ENCODE measurements at places on chromosomes 12 and 14.

GRCh38 chr14:99554184-99554583 is 49.8 kb downstream of the CCDC85C start:
- DNase-seq: no peak

- peak; percentile 7 for DNase-seq
Measured at GRCh38 chr14:78181270-78181669, 11.1 kb downstream of the NRXN3 start.

GRCh38 chr12:124685689-124686369 is 118.4 kb upstream of the NCOR2 start:
- DNase-seq: no peak

GRCh38 chr14:92392711-92393110 is 69.7 kb downstream of the SLC24A4 start:
- no peak for DNase-seq

GRCh38 chr12:121975021-121975420 is 46.7 kb upstream of the BCL7A start:
- DNase-seq: peak; percentile 30

GRCh38 chr12:104959335-104959841 is 1.3 kb upstream of the SLC41A2 start:
- no peak for DNase-seq

DNA sequence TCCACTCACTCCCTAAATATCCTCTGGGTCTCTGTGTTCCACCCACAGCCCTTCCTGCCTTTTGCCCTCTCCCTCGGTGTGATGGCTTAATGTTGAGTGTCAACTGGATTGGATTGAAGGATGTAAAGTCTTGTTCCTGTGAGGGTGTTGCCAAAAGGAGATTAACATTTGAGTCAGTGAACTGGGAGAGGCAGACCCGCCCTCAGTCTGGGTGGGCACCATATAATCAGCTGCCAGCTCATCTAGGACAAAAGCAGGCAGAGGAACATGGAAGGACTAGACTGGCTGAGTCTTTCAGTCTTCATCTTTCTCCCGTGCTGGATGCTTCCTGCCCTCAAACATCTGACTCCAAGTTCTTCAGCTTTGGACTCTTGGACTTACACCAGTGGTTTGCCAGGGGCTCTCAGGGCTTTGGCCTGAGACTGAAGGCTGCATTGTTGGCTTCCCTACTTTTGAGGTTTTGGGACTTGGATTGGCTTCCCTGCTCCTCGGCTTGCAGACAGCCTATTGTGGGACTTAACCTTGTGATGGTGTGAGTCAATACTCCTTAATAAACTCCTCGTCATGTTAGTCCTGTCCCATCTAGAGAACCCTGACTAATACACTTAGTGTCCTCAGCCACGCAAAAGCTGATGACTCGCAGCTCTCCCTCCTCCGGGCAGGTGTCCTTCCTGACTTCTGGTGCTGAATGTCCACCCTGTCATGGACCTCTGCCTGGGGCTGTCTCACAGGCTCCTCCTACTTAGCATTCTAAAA is 5.9 kb downstream of the DGLUCY start:
- DNase-seq: no peak

DNA sequence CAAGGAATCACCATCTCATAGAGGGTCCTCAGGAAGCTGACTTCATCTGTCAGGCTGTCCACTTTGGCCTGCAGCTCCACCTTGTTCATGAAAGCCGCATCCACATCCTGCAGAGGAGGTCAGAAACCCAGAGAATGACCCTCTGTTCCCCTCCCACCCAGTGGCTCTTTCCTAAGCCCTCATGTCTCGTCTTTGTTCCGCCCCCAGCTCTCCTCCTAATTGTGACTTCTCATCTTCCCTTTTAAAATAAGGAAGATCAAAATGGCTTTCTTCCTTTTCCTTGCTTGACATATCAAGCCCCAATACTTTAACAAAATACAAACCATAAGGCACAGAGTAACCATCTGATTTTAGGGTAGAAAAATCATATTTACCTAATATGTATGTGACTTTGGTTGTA is 4.4 kb downstream of the KRT76 start:
- DNase-seq: no peak

- DNase-seq: no peak
Measured at GRCh38 chr14:93587330-93587729, 156.6 kb downstream of the UNC79 start.

- DNase-seq: no peak
Measured at GRCh38 chr14:68239988-68240771, 420.6 kb downstream of the RAD51B start.

DNA sequence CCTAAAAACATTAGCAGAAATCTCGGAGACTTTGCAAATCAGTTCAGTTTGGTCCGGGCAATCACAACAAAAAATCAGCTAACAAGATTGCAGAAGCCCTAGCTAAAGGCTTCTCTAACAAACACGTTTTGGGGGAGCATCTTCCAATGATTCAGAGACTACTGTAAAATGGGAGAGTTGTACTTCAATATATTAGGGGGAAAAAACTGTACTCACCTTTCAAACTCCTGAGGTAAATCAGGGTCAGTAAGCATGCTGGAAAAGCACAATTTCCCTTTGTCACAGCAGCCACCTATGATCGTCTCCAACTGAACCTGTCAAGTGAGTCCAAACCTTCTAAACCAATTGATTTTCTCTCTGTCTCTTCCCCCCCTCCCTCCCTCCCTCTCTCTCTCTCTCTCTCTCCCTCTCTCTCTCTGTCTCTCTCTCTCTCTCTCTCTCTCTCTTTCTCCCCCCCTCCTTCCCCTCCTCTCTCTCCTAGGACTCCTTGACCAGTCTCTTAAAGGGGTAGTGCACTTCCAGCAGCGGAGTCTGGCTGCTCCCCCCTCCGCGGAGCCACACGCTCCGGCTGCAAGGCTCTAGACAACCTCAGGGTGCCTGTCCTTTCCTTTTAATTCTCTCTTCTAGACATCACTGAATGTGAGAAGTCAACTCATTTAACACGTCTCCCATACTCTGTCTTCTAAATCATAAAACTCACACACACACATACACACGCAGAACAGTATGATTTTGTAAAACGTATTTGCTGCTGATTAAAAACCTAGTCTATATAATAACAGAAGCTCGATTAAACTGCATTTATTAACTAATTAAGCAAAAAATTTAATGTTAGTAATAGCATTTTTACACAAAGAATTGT is at the start of gene SOX5:
SOX5 (minus strand) TSS at position 323 of the 862 bp plus-strand sequence; CDS start at position 254, 69 bp downstream.
- peak; percentile 89 for DNase-seq
